ENCODE measurements at places on chromosomes 12 and 14.

DNA sequence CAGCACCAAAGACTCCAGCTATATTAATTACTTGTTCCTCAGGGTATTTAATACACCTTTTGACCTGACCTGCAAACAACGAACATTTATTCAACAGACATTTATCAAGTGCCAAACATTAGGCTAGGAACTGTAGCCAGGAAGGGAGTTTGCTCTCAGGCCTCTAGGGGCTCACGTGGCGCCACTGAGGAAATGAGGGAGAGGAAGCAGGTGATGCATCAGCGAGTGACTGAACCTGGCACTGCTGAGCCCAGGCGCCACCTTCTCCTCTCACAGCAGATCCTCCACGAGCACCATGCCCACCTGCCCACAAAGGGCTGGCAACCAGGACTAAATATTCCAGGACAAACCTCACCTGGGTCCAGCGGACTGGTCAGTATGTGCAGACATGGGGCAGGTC lies 50.2 kb downstream of the SETD3 start:
- no peak for DNase-seq

- no peak for DNase-seq
Observed at GRCh38 chr14:56854325-56854724, 44.0 kb upstream of the OTX2 start.

DNA sequence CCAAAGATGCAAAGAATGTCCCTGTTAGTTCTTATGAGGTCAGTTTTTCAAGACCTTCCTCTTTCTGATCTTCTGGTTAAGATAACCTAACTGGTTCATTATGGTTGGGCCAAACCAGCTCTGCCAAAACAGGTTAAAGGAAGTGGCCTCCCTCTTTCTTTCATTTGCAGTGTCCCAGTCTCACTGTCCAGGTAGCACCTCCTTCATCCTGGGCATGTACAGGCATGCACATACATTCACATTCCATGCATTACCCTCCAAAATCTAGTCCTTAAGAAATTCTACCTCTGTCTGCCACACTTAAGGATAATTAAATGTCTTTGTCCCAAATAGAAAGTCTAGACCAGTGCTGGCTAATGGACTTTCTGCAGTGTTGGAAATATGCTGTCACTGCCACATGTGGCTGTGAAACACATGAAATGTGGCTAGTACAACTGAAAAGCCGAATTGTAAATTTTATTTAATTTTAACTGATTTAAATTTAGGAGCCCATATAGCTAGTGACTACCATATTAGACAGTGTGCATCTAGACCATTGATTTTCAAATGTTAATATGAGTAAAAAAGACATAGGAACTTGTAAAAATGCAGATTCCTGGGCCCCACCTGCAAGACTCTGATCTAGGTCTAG lies 169.3 kb downstream of the PCNX1 start:
- no peak for DNase-seq

GRCh38 chr12:15982471-15982870 lies 71.3 kb downstream of the DERA start:
- no peak for DNase-seq

GRCh38 chr14:76872796-76873432 lies 46.7 kb downstream of the LRRC74A start:
- DNase-seq: peak; percentile 44

- DNase-seq: no peak
Observed at GRCh38 chr12:87924149-87924548, 105.1 kb downstream of the C12orf50 start.

DNA sequence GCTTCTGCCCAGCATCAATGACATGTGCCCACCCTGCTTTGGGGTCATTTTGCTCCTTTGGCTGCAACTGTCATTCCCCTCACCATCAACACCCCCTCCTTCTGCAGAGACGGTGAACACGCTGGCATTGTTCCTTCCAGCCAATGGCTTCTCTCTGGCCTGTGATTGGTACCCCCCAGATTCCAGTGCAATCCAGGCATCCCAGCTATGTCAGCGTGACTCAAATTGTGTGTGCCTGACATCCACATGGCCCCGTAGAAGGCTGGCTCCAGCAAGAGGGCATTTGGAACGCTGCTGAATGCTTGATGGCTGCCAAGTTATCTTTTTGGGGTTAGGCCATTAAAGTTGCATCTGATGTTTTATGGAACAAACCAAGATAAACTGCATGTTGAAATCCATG lies 21.0 kb upstream of the CCND2 start:
- DNase-seq: no peak

GRCh38 chr14:100884456-100884855 lies 19.1 kb downstream of the RTL1 start:
- no peak for DNase-seq

DNA sequence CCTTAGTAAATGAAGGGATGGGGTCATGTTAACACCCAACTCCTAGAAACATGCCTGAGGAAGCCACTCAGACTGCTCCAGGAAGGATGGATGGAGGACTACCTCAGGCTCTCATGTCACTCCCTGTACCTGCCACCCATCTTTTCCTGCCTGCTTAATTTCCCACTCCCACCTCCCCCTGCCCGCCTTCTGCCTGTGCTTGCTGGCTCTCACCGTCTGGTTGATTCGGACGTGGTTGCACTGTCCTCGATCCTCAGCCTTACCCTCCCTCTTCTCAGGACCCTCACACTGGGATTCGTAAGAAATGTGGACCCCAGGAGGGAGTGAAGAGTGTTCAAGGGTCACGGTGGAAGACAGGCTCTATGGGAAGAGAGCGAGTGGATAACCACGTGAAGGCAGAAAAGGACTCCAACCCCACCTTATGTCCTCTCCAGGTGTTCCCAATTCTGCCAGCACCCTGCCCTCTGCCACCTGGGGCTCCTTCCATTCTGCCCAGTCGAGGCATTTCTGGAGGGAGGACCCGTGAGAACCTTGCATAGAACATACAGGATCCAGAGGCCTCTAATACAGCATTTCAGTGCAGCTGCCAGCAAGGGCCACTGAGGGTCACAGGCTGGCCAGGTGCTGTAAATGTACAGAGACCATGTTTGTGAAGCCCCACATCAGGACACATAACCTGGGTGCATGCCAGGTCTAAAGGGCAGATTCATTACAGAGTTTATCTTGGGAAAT lies 12.9 kb downstream of the ITGB7 start:
- DNase-seq: no peak

GRCh38 chr12:56695327-56696101 lies 7.4 kb upstream of the PTGES3 start:
- no peak for DNase-seq

DNA sequence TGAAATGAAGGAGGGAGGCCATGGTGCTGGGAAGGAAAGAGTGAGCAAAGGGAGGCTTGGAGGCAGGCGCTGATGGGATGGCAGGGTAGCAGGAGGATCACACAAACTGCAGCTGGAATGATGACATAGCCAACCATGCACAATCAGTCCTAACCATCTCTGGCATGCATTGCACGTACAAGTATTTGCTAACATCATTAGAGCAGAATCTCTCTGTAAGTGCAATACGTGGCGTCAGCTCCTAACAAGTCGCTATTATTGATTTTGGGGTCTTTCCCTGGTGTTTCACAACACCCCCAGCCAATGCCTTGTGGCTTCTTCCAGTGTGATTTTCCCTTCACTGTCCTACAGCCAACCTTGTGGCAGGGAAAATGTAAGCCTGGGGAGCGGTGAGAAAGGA lies 18.5 kb downstream of the BDKRB1 start:
- DNase-seq: no peak

GRCh38 chr14:32473464-32473855 lies 144.4 kb downstream of the AKAP6 start:
- no peak for DNase-seq

GRCh38 chr14:75141967-75142366 lies 15.1 kb upstream of the NEK9 start:
- DNase-seq: no peak

DNA sequence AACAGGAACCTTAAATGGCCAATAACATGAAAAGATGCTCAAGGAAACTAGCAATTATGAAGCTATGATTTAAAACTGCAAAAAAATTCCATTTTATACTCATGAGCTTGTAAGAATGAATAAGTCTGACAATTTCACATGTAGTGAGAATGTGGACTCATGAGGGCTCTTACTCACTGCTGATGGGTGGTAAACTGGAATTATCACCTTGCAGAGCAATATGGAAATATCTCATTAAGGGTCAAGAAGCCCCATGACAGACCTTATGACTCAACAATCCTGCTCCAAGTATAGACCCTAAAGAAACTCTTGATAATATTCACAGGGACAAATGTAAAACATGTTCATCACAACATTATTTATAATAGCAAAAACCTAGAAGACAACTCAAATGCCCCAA lies 23.5 kb upstream of the SMAGP start:
- no peak for DNase-seq

GRCh38 chr12:91142221-91142631 lies 30.9 kb upstream of the LUM start:
- DNase-seq: no peak

DNA sequence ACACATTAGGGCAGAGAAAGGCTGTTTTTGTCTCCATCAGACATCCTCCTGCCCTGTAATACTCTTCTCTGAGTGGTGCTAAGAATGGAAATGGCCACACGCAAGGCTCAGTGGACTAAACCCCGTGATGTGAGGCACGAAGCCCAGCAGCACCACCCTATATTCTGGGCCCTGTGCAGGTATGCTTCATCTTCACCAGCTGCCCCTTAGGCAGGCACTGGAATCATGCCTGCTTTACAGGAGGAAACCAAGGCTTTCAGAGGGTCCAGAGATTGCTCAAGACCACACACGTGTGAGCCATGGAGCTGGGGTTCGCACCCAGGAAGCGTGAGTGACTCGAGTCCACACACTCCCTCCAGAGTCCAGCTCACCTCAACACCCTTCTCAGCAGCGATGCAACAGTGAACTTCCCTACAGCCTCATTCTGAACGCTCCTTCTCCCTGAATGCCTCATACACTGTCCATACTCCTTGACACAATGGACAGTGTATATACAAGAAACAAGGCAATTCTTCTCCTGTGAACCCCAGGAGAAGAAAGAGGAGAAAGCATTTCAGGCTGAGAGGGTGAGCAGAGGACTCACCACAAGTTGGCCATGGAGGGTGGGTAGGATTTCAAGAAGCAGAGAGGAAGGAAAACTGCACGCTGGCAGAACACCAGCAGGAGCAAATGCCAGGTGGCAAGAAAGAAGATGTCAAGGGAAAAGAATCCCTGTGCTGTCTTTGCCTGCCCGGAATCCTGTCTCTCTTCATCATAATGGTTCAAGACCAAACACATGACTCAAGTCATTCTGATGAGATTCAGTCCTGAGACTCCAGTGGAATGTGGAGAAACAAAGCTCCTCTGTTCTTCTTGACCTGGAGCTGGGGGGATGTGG lies 39.1 kb downstream of the NT5DC3 start:
- no peak for DNase-seq

GRCh38 chr14:39843881-39844280 lies 411.6 kb upstream of the FBXO33 start:
- DNase-seq: no peak

- DNase-seq: no peak
Observed at GRCh38 chr14:43407706-43408105, 1099.4 kb downstream of the FSCB start.

DNA sequence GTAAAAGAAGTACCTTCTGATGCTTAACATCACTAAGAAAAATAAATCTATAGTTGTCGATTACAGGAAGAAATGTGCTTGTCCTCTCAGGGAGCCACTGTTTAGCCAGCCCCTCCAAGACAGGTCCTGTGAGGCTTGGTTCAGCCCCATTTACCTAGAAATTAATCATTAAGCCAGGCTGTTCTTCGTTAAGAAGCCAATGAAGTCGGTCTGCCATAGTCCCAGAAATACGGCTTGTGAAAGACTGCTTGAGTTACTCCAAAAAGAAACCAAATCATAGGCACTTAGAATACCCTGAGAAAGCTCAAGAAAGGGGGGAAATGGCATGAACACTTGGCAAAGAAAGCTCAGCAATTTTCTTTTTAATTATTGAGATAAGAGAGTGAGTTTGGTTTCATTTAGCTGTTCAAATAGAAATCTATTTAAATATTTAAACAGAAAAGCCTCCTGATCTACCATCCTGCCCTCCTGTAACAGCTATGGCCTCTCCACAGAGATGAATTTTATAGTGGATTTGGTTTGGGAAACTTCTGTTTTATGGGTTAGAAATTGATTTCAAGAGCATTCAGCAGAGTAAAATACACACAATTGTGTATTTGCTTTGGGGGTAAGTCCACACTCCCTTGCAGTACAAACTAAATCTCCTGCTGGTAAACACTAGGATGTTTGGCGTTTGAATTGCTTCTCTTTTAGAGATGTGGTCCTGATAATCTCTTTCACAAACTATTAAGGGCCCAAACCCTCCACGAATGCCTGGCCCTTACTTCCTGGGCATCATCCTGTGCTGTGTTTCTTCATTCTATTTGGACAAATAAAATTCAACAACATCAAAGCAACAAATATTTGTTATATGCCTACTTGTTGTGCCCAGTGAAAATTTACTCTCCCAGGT lies 234.4 kb downstream of the SEC23A start:
- DNase-seq: no peak

GRCh38 chr12:121590476-121591143 lies 9.8 kb upstream of the KDM2B start:
- DNase-seq: no peak

DNA sequence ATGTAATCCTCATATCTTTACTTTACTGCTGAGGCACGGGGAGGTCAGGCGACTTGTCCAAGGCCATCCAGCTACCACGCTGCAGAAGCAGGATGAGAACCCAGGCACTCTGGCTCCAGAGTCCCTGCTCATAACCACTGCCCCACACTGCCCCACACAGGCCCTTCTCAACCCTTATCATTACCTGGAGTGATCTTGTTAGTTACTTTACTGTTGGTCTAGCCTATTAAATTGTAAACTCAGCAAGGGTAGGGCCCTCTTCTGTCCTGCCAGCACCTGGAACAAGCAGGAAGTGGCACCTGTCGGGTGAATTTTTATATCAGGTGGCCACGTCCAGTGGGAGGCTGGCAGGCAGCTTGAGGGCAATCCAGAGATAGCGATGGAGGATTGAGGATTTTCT lies 12.2 kb downstream of the FAIM2 start:
- DNase-seq: no peak

- DNase-seq: no peak
Observed at GRCh38 chr12:45732936-45733335, 3.4 kb downstream of the ARID2 start.

GRCh38 chr12:38431921-38432320 lies 115.3 kb downstream of the ALG10B start:
- DNase-seq: no peak

GRCh38 chr12:57173089-57173488 lies 25.7 kb upstream of the LRP1-AS start:
- DNase-seq: no peak

DNA sequence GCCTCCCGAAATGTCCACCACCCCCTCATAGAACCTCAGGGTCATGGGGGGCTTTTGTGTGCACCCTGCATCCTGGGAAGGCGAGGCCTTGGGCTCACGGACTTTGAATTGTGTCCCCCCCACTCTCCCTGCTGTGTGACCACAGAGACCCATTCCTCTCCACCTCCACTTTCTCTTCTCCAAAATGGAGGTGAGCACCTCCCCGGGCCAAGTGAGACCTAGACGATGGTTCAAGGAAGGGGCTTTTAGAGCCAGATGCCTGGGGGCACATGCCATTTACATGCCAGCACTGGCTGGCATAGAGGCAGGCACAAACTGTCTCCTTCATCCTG lies 33.5 kb downstream of the CYP46A1 start:
- no peak for DNase-seq

- no peak for DNase-seq
Observed at GRCh38 chr14:22887260-22887989, 4.4 kb downstream of the REM2 start.

Measured in stimulated activated CD8-positive, alpha-beta memory T cell treated with anti-CD3 and anti-CD28 coated beads, Interleukin-7, amount 100 ng/mL, for 1 hour (primary cell).